ENCODE measurements at places on chromosomes 5 and 9.
A peak's percentile ranks its signal among the peaks of the same experiment; 100 is the strongest.

GRCh38 chr5:144198386-144198785 lies 27.7 kb downstream of the KCTD16 start:
- DNase-seq = peak; percentile 15

- peak; percentile 76 for DNase-seq
These were observed 21.9 kb downstream of the NEK6 start for GRCh38 chr9:124279531-124280175.

- no peak for DNase-seq
These were observed 386 bp upstream of the MATR3 start for GRCh38 chr5:139293202-139293506.

DNA sequence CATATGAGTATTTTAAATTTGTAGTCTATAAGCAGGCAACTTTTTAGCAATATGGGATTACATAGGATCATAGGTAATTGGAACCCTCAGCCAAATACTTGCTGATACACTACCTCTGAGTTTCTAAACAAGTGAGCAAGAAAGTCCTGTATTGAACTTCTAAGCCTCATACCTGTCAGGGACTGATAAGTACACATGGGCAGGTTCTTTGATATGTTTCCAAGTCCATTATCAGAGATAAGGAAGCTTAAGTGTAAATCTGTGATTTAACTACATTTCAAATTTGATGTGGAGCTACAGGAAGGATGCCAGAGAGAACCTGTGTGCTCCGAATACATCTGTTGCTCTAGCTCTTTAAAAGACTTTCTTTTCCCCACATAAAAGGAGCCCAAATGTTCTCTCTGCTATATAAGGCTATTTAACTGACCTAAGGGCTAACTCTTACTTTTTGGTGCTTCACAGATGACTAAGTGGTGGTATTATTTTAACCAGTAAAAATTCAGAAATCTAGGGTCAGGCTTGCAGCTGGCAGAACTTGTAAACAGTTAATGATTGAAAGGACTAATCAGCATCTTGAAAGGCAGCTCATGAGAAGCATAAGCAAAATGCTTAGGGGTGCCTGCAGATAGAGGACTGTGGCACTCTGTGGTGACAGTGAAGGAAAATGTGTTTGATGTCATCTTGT lies 228.6 kb downstream of the NR3C1 start:
- DNase-seq = no peak

All from dermis blood vessel endothelial cell (primary cell).